ENCODE measurements at places on chromosomes 12 and 14.

- DNase-seq, result no peak
Observed at GRCh38 chr12:131933387-131933786, 4.3 kb downstream of the PUS1 start.

DNA sequence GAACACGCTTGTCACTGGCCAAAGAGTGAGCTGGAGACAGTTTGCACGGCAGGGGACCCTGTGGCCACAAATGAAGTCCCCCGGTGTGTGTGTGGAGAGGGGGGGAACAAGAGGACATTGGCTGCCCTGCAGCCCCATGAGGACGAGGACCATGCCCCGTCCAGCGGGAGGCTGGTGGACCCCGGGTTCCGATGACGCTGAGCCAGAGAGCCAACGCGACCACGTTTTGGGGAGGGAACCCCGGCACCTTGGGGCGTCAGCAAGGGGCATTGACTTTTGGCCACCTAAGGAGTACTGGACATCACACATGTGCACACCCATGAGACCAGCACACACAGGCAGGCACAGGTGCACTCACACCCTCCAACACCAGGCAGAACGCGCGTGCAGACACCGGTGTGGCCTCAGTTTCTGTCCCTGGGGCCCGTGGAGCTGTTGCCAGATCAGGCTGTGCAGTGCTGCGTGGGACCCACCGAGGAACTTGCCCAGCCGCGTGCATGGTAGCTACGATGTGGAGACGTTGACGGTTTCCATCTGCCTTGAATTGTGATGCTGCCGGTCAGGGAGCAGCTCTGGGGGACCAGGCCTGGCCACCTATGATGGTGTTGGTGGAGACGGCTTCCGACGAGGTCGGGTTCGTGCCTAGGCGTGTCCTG, 26.5 kb downstream of the NOC4L start:
- DNase-seq, result no peak

DNA sequence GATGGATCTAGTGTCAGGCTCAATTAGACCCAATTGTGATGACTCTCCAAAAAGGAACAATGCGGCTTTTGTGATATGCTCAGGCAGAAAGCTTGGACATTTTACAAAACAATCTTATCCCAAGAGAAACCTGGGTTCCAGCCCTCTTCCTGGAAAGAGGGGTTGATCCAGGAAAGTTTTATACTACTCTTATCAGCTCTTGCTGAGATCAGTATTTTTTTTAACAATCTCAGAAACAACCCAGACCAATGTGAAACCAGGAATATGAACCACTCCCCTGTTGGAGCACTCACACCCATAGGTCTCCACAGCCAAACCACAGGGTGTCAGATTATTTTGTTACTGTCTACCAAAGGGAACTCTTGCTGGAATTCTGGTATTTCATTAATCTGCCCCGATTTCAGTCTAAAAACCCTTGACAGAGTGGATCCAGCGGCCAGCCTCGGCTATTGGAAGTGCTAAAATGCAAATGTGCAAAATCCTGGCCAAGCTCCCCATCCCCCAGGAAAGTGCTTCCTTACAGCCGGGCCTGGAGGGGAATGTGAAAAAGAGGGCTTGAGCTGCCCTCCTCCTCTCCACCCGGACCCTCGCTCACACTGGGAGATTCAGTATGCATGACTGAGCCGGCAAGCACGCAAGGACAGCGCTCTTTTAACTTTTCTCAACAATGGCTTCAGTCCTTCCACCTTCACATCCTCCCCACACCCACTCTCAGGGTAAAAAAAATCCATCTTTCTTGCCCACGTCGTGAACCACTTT, 4.0 kb downstream of the FBXL14 start:
- DNase-seq, result no peak

- DNase-seq, result no peak
Observed at GRCh38 chr12:110373025-110373424, 30.5 kb downstream of the ANAPC7 start.

DNA sequence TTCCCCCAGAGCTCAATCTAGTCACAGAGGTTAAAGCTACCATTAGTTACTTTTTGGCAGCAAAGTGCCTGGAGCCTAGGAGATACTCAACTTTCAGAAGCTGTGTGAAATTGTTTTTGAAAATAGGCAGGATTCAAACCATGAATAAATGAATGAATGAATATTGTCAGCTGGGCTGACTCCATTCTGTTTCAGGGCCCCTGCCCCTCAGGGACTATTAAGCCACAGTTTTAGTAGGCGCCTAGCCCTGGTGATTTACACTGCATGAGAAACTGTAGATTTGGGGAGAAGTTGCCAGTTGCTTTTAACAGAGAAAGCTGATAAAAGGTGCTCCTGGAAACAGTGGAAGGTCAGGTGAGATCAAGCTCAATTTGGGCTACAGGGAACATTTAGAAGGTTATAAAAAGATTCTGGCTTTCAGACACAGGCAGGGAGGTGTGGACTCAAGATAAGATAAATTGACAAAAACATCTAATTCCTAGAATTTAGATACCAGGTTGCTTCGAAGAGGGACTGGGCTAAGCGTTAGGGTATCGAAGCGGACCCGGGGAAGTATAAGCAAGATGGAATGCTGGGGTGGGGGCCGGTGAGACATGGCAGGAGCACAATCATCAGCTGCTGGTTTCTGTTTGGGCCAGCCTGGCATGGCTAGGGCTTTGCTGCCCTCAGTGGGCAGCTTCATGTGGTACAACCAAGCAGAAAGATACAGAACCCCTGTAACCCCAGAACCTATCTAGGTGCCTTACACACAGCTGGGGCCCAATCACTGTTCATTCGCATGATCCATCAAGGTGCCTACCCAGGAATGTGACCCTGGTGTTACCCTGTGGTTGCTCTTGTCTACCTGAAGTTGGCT, 14.9 kb upstream of the CELA1 start:
- DNase-seq, result no peak

GRCh38 chr12:120199595-120200306, 1.2 kb downstream of the RPLP0 start:
- no peak for DNase-seq

GRCh38 chr12:93704122-93704521, 26.9 kb downstream of the CRADD start:
- DNase-seq, result no peak

DNA sequence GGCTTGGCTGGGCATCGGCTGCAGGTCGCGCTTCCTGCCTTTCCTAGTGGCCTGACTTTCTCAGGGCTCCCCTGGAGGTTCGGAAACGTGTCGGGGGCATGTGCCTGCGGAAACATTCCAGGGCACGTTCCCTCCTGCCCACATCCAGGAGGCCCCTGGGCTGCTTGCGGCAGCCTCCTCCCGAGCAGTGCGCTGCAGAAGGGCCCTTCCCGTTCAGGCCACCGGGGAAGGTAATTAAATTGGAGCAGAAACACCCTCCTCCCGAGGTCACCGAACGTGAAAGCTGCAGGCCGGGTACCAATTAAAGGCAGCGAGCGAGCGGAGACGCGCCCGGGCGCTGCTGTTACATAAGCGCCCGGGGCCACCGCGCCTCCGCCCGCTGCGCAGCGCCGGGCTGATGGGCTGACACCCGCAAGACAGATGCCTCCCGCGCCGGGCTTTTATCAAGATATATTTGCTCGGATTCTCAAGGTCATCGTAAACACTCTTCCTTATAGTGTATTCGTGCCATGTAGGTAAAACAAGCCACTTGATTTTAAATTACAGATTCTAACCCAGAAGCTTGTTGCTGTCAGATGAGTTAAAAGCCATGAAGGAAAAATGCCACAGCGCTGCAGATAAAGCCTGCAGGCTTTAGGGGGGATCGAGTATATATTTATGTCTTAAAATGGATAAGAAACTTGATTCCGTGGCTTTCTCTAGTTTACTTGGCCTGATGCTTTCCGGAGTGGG, 31.4 kb downstream of the SSPN start:
- peak; percentile 63 for DNase-seq

DNA sequence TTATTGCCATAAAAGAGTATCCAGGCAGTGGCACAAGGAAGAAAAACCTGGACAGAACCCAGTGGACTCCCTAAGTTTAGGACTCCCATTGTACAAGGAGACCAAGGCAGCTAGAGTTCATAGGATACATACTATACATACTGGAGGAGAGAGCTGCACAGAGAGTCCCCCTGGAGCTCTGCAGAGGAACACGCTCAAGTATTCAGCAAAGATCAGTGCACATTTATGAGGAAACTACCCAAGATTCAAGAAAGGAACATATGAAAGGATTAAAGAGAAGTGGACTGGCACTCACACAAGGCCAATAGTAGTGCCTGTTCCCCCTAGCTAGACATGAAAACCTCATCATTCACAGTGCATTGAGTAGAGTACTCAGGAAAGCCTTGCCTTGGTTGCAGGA, 43.0 kb upstream of the CHPT1 start:
- DNase-seq, result no peak

- no peak for DNase-seq
Observed at GRCh38 chr14:20440465-20440864, 4.5 kb upstream of the KLHL33 start.

DNA sequence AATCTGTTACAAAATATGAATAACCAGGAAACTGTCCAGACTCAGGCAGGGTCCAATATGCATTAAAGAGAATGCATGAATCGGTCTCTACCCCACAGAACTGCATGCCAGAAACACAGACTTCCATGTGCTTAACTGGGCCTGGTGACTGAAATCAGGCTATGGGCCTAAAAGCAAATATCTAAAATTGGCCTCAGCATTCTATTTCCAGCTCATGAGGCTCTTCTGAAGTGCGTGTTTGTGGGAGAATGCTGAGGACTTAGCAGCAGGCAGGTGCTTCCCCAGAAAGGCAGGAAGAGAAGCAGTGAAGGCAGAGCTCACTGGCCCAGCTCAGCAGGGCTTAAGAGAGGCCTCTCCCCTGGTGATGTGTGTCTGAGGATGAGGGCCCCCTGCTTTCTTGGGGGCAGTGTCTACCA, 48.5 kb downstream of the ADGRD1 start:
- no peak for DNase-seq

DNA sequence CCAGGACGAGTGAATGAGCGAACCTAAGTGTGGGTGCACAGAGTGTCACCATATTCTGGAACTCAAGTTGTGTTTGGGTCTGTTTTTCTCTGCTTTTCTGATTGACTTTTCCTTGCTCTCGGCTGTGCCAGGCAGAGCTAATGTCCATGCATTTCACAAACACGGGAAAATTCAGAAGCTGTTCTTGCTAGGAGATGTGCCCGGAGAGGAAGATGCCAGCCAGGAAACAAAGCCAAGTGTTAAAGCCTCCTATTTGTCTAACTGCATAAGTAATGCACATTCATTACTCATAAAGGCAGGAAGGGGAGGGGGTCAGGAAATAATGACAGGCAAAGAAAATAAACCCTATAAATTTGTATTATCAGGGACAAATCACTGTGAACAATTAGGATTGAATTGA, 250.4 kb upstream of the SFSWAP start:
- DNase-seq, result no peak

DNA sequence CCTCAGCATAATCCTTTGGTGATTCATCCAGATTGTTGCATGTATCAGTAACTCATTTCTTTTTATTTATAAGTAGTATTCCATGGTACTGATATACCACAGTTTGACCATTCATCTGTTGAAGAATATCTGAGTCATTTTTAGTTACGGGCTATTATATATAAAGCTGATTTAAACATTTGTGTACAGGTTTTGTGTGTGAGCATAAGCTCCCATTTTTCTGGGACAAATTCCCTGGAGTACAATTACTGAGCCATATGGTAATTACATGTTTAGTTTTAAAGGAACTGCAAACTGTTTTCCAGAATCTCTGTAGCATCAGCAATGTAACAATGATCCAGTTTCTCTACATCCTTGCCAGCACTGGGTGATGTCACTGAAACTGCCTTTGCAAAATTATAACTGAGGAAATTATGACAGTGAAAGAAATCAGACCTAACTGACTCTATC, 236.2 kb upstream of the KRR1 start:
- no peak for DNase-seq

GRCh38 chr12:45768194-45768593, 38.7 kb downstream of the ARID2 start:
- DNase-seq, result no peak

GRCh38 chr14:82447586-82447985, 913.9 kb upstream of the SEL1L start:
- no peak for DNase-seq

DNA sequence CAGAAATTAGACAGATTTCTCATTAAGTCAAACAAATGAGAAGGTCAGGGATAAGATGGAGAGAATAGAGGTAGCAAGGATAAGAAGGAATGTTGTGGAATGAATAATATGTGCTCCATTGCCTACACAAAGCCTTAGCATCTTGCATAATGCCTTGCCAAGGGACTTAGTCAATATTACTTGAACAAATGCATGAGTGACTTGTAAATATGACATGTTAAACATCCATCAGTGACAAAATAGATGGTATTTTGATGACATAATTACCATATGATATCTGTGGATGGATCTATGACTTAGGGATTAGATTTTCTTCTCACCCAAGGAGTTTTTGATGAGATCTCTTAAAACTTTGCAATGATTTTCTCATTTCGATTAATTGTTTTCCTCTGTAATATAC, 194.1 kb upstream of the RASSF8 start:
- DNase-seq, result no peak

DNA sequence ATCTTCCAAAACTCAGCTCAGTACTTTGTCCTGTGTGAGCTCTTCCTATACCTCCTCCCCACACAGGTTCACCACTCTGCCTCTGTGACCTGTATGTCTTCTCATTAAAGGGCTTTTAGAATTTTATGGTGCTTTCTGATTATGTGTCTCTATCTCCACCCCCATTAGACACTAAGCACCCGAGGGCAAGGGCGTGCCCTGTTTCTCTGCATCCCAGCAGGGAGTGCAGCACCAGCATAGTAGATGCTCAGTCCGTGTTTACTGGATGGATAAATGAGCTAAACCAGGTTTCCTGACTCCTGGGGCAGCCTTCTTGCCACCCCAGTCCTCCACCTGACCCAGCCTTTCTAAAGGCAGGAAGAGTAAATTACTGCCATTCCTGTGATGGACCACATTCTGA, 333.8 kb downstream of the CACNA1C start:
- DNase-seq, result peak; percentile 26

All from right forelimb (tissue), 1 donor.